ENCODE measurements at places on chromosomes 3 and 15. TPM values are rescaled to one million over a fixed set of nuclear protein-coding genes. Genes with fewer than 3 reads are reported as not detected.
A peak's percentile ranks its signal among the peaks of the same experiment; 100 is the strongest.

DNA sequence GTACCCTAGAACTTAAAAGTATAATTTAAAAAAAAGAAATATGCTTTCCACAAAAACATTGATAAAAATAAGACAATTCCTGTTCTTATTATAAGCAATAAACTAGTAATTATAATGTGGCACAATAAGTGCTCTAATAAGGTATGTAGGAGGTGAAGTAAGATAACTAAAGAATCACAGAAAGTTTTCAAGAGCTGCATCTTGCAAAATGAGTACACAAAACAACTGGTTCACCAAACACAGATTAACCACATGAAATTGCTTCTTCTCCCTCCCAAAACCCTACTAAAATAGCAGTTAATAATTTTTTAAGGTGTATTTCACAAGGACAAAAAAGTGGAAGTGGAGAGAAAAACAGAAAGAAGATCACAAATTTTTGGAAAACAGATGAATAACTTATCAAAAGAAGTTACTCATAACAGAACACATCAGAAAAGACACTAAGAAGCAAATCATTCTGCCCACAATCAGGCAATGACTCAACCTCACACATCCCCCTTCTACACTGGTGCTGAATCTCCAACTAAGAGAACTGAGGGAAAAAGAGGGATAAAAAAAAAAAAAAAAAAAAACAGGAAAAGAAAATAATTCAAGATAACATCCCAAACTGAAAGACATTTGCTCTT lies 64.2 kb downstream of the TBC1D5 start:
- no peak overlapping the region for H3K4me3 ChIP-seq
- H3K4me1 ChIP-seq = no peaks in the 10 kb centered on the region

DNA sequence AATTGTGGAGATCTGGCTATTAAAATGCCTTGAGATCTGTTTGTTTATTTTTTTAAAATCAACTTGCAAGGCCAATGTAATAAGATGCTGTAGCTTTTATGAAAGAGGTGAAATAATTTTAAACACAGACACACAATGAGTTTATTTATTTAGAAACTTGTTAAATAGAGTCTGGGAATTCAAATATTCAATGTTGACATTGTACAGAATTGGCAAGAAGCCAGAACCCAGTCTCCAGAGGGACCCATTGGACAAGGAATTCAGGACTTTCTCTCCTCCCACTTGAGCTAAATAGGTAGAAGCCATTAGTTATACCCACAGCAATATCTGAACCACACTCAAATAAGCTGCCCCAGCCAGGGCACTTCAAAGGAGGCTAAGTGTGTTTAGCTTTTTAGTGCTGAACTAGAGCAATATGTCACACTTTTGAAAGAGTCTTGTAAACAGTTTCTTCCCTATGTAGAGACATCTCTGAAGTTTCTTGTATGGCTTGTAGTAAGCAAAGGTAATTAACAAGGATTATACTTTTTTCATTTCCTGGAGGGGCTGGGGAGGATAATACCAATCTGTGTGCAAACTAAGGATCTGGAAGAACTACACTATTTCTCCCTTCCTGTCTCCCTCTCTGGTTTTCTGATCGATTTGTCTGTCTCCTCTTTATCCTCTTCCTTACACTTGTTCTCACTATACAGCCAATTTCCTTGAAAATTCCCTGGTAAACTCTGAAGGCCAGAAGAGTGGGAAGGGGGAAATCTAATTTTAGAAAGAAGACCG lies 6.0 kb downstream of the MECOM start:
- H3K27me3 ChIP-seq = peaks cover 17% of the 10 kb centered on the region
- DNase-seq = no peak
- H3K36me3 ChIP-seq = no peaks in the 10 kb centered on the region
- H3K27ac ChIP-seq = no peak overlapping the region
- H3K4me1 ChIP-seq = peaks cover 25% of the 10 kb centered on the region

DNA sequence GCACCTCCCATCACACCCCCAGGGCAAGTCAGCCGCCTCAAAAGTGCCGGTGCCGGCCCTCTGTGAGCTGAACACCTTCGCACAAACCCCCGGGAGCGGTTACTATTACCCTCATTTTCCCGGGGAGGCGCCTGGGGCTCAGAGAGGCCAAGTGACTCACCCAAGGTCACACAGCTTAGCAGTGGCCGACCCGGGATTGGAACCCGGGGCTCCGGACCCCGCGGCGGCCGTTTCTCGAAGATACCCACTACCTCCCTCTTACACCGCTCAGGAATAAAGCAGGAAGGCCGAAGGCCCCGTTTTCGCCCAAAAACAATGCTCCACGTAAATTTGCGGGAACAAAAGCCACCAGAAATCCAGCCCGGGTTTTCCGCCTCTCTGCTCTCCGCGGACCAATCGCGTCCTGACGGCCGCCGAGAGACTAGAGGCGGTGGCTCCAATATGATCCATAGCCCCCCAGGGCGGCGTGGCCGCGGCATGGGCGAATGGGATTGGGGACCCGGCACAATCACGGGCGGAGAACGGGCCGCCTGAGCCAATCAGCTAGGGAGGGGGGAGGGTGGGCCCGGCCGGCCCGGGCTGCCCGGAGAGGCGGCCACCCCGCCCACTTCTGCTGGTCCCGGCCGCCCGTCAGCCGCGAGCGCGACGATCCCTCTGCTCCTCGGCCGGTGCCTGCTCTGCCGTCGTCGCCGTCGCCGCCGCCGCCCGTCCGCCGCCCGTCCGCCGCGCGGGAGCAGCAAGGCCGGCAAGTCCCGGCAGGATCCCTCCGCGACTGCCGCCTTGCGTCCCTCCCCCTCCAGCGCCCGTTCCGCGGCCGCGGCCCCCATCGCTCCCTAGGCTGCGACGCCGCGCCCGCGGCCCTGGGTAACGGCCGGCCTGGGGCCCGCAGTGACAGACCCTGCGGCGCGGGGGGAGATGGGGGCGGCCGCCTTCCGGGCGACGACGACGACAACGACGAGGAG lies 177.0 kb downstream of the OR4M2 start:
- no peaks in the 10 kb centered on the region for H3K36me3 ChIP-seq
- H3K27ac ChIP-seq = no peak overlapping the region
- DNase-seq = no peak
- no peak overlapping the region for H3K4me3 ChIP-seq
- H3K4me1 ChIP-seq = no peaks in the 10 kb centered on the region
- H3K27me3 ChIP-seq = no peaks in the 10 kb centered on the region

GRCh38 chr3:186054792-186055352 lies 54.0 kb downstream of the ETV5 start:
- H3K36me3 ChIP-seq = peaks cover 17% of the 10 kb centered on the region
- H3K27ac ChIP-seq = peak overlapping the region; percentile 40
- H3K4me3 ChIP-seq = no peak overlapping the region
- peaks cover 9% of the 10 kb centered on the region for H3K4me1 ChIP-seq
- peak; percentile 41 for DNase-seq

DNA sequence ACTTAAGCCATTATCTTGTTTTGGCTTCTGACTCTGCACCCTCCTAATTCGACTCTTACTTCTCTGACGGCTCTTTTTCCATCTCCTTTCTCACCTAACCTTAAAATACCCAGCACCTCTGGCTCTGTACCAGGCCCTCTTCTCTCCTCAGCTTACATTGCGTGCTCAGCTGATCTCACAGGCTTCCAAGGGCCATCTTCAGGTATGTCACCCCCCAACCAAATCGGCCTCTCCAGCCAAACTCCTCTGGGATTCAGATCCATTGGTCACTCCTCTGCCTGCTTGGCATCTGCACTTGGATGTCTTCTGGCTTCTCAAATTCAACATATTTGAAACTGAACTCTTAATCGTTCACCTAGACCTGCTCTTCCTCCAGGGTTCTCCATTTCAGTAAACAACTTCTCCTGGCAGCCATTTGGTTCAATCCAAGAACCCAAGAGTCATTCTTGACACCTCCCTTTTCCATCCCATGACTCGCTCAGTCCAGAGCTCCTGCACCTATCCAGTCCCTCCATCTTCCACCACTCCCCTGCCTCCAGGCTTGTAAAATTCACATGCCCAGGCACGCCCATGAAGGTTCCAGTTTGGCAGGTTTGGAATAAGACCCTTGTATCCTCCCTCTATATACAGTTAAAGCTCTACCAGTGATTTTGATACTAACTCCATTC lies 35.2 kb upstream of the SLC41A3 start:
- no peak overlapping the region for H3K4me3 ChIP-seq
- H3K27ac ChIP-seq = no peak overlapping the region
- H3K27me3 ChIP-seq = no peaks in the 10 kb centered on the region
- DNase-seq = no peak
- no peaks in the 10 kb centered on the region for H3K36me3 ChIP-seq

DNA sequence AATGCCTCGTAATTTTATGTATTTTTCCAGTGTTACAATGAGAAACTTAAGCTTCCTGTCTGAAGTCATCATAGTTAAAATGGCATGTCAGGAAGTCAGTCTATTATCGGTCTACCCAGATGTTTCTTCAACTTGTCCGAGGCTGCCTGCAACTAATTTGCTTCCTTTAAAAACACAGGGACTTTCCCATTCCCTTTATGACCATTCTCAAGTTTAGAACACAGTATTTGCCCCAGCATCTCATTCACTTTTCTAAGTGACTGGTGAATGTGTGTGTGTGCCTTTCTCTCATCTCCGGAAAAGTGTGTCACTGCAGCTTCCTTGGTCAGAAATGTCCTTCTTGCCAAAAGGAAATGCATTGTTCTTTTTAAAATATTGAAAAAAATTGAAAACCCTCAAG lies 466.6 kb downstream of the RAP2B start:
- H3K36me3 ChIP-seq = no peaks in the 10 kb centered on the region
- H3K27ac ChIP-seq = no peak overlapping the region
- H3K4me1 ChIP-seq = no peaks in the 10 kb centered on the region
- H3K27me3 ChIP-seq = no peaks in the 10 kb centered on the region
- no peak overlapping the region for H3K4me3 ChIP-seq

- no peaks in the 10 kb centered on the region for H3K36me3 ChIP-seq
- no peaks in the 10 kb centered on the region for H3K4me1 ChIP-seq
- no peaks in the 10 kb centered on the region for H3K27me3 ChIP-seq
- H3K4me3 ChIP-seq = no peak overlapping the region
Observed at GRCh38 chr3:148219999-148220398, 477.7 kb upstream of the AGTR1 start.

GRCh38 chr3:105327662-105328337 lies 38.9 kb upstream of the ALCAM start:
- H3K4me1 ChIP-seq = no peaks in the 10 kb centered on the region
- DNase-seq = no peak
- no peaks in the 10 kb centered on the region for H3K36me3 ChIP-seq
- H3K27ac ChIP-seq = no peak overlapping the region
- H3K27me3 ChIP-seq = no peaks in the 10 kb centered on the region
- H3K4me3 ChIP-seq = no peak overlapping the region

DNA sequence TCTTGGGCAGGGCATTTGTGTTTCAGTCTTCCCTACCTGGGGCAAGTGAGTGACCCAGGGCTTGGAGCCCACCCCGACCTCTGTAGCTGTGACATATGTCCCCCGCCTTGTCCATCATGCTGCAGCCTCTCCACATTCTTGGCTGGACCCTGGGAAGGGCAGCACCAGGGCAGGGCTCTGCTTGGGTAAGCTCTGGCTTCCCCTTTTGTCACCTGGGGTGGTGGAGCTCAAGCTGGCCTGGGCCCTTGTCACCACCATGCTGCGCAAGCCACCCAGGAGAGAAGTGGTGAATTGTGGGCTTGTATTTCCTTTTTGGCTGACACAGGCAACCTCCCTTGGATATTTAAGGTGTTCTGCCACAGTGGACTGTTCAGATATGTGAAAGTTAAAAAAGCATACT lies 29.3 kb downstream of the SPSB4 start:
- no peak for DNase-seq
- H3K36me3 ChIP-seq = no peaks in the 10 kb centered on the region
- no peak overlapping the region for H3K27ac ChIP-seq
- no peaks in the 10 kb centered on the region for H3K27me3 ChIP-seq
- H3K4me1 ChIP-seq = no peaks in the 10 kb centered on the region

DNA sequence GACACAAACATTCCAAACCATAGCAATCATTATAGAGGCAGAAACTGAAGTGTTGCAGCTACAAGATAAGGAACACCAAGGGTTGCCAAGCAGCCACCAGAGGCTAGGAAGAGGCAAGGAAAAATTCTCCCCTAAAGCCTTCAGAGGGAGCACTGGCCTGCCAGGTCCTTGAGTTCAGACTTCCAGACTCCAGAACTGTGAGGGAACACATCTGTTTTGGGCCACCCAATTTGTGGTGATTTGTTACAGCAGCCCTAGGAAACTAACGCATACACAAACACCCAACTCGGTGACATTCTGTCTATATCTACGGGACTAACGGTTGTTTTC lies 54.6 kb downstream of the MB21D2 start:
- no peak overlapping the region for H3K4me3 ChIP-seq
- no peaks in the 10 kb centered on the region for H3K27me3 ChIP-seq
- no peaks in the 10 kb centered on the region for H3K4me1 ChIP-seq
- DNase-seq = no peak
- H3K36me3 ChIP-seq = no peaks in the 10 kb centered on the region
- H3K27ac ChIP-seq = no peak overlapping the region

The PLSCR5 gene
- not detected for total RNA-seq

The CLDN16 gene
- total RNA-seq = 0.56 TPM

The TLR9 gene
- total RNA-seq = not detected

The CLDND1 gene
- 70.2 TPM for total RNA-seq

The AMT gene
- total RNA-seq = 5.0 TPM

The ZKSCAN7 gene
- total RNA-seq = 10.6 TPM

All from thyroid gland (tissue), 4 donors.